Brain microvascular endothelial cell (primary cell): ENCODE measurements at places on chromosomes 5 and 9.
A peak's percentile ranks its signal among the peaks of the same experiment; 100 is the strongest.

GRCh38 chr5:29077451-29077850 lies 2039.1 kb upstream of the CDH9 start:
- peak; percentile 11 for DNase-seq

DNA sequence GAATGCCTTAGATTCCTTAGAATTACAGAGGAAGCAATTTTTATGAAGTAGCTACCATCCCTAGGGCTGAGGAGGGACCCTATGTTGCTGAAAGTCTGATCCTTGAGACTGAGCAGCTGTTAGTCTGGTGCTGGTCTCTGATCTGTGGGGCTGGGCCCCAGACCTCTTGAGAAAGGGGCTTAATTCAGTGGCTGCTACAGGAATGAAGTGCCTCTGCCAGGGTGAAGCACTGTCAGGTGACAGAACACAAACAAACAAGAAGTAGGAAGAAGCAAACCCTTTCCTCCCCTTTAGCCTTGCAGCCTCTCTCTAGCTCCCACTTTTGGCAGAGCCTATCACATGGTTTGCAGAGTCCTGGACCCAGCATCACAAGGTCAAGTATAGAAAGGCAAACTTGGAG lies 64.0 kb upstream of the STC2 start:
- DNase-seq = no peak

DNA sequence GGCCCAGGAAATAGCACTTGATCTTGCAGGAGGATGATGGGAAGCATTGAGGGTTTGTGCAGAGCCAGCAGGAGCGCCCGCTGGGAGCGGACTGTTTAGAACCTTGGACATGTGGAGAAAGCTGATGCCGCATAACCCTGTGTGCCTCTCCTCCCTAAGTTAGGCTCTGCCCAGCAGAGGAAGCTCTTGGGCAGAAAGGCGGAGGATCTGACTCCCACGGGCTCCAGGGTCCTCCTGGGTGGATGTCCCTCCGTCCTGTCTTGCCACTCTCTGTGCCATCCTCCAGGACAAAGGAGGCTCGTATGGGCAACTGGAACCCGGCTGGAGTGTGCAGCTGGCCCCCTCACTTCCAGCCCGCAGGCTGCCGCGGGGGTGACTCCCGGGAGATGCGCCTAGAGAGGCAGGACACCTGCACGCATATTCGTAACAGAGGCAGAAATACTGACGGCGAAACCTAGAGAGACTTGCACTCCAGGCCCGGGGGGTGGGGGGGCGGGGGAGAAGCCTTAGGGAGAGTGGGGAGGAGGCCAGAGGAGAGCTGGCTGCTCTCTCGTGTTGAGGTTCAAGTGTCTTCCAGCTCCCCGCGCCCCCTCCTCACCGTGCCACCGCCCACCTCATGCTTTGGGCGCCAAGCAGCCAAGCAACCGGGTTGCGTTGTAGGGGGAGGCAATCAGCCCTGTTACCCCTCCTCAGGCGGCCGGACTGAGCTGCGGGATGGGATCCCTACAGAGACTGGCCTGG lies 5.4 kb upstream of the FOXE1 start:
- DNase-seq = no peak

DNA sequence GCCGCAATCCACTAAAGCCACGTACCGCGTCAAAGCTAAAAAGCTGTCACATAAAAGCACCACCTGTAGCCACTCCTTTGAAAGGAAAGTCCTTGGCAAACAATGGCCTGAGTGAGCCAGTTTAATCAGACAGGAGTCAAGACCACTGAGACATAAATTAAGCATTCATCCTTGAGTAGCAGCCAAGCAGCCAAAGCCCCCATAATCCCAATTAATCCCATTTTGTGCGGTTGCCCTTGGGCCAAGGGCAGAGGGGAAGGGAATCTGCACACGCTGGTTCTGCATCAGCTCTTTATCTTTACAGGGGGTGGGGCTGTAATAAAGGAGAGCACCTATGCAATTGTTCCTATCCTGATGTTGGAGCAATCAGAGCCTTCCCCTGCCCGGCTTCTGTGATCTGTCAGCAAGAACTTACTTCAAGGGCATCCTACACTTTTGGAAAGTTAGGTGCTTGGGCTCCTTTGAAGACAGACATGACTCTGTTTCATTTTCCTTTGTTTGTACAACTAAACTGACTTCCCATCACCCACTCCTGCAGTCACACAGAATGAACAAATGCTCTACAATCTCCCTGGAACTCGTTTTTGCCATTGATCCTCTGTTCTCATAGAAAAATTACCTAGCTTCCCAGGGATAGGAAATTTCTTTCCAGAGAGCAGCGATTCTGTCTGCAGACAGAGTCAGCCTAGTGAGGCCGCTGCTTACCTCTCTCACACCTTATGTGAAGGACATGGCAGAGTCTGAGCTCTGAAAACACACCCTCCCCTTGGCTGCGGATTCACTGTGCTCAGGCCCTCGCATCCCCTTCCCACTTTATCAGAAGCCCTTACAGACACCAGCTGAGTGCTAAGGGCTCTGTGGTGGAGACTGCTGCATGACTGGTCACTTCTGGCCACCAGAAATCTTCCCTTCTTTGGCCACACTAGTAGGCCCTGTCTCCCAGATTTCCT lies 116.2 kb upstream of the TBCA start:
- DNase-seq = no peak

DNA sequence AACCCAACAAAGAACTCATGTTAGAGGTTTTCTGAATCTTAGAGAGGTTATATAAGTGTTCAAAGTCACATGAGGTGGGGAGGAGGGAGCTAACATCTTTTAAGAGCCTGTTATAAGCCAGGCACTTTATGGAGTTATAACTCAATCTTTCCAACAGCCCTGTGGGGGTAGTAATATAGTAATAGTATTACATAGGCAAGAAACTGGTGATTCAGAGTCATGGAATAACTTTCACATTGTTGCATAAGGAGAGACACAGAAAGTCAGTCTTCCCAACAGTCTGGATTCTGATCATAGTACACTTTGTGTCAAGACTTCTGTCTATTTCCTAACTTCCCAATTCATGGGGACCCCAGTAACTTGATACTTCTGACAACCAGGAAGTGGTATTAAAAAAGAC lies 89.2 kb downstream of the ACER2 start:
- no peak for DNase-seq

- DNase-seq = no peak
Observed at GRCh38 chr5:42929871-42930270, 110.2 kb downstream of the ANXA2R start.

- DNase-seq = no peak
Observed at GRCh38 chr5:154286557-154286956, 96.0 kb downstream of the GALNT10 start.

GRCh38 chr5:173435447-173435846 lies 107.2 kb upstream of the STC2 start:
- DNase-seq = no peak

DNA sequence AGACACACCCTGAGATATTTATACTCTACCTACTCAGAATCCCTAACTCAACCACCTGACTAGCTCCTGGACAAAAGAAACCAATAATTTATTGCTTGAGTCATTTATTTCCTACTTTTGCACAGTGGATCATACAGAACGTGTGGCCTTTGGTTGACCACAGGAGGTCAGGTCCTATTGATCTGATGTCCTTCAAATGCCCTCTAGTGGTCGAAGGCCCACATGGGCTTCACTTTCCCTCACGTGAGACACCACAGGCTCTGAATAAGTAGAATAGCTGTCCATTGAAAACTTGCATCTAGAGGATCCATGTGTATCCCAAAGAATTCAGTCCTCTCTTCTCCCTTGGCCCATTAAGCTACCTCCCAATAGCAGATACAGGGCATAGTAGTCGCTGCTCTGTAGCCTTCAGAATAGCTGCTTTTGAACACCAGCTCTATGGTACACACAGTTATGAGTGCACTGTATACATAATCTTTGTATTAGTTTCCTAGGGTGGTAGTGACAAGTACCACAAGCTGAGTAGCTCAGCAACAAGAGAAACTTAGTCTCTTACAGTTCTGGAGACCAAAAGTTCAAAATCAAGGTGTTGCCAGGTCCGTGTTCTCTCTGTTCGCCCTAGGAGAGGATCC lies 177.6 kb upstream of the SMARCA2 start:
- DNase-seq = no peak

GRCh38 chr5:30878296-30878695 lies 315.2 kb upstream of the CDH6 start:
- no peak for DNase-seq

DNA sequence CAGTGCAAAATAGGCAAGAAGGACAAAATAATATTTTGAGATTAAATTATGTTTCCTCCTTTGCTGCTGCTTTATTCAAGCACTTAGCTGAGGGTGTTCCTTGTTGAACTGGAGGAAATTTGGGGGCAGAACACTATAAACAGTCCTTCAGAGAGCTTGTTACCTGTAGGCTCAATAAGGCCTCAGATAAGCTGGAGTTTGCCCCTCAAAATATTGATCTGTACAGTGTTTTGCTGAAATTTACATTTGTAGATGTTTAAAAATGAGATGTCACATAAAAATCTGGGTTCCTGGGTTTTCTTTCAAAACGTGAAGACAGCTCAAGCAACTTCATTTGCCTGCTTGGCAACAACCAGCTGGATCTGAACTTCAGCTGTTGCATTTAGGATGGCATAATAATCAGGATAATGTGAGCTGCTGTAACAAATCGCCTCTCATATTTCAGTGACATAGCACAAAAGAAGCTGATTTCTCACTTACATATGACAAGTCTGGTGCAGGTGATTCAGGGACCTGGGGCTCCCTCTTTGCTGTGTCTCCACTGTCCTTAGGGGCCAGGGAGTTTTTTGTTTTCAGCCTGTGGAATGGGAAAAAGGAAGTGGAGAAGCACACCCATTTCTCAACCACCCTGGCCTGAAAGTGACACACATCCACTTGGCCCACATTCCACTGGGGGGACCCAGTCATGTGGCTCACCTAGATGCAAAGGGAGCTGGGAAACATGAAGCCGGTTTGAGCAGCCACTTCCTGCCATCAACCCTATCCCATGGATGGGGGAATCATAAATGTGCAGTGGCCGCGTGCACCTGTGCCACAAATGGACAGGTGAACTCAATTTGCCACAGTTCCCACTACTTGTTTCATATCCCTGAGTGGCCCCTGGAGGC lies 2.4 kb upstream of the PSAT1 start:
- no peak for DNase-seq

- peak; percentile 30 for DNase-seq
Observed at GRCh38 chr9:26131886-26132285, 453.6 kb upstream of the TUSC1 start.

- DNase-seq = no peak
Observed at GRCh38 chr5:19002111-19002510, 985.9 kb downstream of the CDH18 start.

GRCh38 chr9:31119890-31120454 lies 1264.5 kb upstream of the ACO1 start:
- peak; percentile 2 for DNase-seq

DNA sequence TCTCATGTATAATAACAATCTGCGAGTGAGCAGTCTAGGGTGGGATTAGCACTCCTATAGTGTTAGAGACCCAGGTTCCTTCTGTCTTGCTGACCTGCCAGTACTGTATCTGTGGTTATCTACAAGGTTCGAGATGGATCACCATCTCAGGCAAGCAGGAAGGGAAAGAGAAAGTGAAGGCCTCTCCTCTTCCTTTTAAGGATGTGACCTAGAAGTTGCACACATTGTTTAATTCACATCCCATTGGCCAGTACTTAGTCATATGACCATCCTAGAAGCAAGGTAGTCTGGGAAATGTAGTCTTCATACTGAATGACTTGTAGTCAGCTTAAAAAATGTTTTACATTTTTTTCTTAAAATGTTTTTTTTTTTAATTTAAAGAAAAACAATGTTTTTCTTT lies 168.6 kb downstream of the CARTPT start:
- peak; percentile 79 for DNase-seq

GRCh38 chr5:74075501-74076484 lies 449.8 kb downstream of the ARHGEF28 start:
- peak; percentile 8 for DNase-seq

DNA sequence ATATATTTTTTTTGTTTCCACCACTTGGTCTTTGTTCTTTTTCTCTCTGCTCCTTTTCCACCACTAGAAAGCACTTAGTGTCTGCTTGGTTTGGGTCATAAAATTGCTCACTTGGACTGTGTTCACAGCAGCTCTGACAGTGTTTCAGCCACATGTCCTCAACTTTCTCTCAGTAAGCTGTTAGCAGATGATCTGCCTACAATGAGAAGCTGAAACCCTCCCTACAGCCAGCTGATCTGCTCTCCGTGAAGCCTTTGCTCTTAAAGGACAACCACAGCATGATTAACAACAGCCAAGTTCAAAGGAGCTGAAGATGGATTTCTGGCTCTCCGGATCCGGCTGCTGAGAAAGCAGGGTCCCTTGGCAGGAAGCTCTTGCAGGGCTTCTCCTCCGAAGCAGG lies 31.6 kb downstream of the PRLR start:
- peak; percentile 12 for DNase-seq

DNA sequence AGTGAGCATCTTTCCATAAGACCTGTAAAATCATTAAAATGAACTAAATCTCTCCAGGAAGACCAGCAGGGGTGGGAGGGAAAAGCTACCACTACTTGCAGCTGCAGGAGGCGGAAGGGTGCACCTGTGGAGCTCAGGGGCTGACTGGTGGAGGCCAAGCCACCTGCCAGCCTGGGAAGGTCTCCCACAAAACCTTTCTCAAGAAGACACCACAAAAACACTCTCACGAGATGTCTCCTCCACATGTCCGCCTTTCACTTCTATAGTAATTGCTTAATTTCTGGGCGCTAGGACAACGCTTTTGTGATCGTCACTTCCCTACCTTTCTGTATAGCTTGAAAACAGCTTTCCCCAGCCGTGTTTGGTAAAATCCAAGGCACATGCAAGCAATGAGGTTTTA lies 114.4 kb downstream of the ROR2 start:
- DNase-seq = no peak

DNA sequence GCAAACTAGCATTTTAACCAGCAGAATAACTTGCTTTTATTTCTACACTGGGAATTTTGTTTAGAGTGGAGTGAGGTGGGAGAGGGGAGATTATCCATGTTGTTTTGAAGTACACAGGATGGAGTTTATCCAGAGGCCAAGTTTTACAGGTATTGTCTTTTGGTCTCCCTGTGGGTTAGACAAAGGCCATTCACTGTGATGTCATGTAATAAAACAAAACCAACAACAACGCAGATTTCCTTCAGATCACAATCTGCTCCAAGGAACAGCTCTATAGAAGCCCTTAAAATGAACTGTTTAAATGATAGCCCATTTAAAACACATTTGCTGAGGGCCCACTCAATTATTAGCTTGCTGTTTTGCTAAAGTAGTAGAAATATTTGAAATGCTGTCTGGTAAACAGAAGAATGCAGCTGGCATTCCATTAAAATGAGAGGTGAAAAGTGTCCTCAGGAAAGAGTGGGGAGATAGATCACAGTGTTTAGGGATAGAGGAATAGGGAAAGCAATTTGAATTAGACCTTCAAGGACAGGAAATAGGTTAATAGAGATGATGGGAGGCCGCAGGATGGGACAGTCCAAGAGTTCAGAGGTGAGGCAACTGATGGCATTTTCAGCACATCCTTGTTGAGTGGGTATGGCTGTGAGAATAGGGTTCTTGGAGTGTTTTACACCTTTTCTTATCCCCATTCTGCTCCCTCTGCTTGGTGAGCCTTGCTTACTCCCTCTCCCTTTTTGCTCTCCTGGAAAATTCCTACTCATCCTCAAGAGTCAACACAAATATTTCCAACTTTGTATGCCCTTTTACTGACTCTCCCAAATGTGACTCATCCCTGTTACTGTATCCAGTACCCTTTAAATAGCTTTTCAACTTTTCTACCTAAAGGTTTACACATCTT lies 140.1 kb upstream of the NR3C1 start:
- peak; percentile 29 for DNase-seq

- peak; percentile 73 for DNase-seq
Observed at GRCh38 chr5:98774192-98775033, 950 bp downstream of the RGMB start.
